ENCODE measurements at places on chromosomes 12 and 14.

DNA sequence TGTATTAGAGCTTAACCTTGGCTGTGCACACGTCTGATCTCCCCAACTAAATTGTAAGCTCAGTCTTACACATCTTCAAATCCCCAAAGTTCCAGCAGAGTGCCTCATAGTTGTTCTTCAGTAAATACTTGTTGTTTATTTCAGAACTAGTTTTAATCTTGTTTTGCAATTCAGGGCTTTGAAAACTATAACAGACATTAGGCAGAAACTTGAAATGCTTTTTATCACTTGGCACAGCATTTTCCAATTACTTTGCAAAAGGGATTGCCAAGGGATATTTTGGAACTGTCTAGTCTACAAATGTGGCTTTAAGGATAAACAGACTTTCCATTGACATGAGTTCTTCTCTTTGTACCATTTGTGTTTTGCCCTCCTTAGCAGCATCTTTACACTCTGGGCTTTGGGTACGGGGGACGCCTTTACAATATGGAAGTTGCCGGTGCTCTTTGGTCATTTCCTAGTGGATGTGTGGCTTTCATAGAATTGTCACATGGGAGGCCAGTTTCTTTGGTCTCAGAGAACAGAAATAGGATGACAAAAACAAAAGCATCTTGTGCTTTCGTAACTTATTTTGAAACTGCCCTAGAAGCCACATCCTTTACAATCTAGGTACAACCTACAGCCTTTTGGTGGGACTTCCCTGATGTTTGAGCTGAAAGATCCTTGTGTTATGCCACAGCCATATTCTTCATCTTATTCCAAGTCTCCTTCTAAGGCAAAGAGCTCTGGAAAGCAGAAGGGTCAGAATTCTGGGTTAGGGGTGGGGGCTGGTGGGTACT is 96.9 kb downstream of the NPAS3 start:
- DNase-seq, result no peak

DNA sequence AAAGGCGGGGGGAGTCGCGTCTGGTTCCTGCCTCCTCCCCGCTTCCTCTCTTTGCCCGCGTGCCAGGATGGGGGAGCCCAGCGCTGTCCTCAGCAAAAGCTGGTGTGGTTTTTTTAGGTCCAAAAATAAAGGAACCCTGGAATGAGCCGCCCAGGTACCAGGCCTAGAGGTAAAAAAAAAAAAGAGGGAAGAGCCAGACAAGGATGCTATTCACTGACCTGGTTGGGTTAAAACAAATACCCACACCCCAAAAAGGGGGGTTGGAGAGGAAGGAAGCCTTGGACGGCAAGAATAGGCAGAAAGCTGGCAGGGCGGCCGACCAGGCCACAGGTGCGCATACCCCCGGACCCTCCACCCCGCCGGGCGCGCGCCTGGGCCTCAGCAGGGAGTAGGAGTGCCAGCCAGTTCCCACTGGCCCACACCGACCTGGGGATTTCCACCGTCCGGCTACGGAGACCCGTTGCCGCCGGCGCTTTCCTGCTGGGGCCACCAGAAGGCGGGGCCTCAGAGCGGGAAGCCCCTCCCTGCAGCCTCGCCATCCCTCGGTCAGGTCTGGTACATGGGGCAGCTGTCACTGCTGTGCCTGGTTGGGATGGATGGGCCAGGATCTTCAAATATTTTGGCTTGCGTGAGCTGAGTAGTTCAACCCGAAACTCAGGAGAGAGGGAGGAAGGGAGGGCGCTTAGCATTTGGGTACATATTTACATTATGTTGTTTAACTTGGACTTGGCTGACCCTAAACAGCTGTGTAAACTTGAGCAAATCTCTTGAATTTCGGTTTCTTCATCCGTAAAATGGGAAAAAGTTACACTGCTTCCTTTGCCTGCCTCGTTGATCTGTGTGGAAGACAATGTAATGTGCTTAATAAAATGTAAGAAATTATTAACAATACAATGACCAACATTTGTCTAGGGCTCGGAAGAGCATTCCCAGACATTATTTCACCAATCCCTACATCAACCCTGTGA is 5.4 kb upstream of the IRF2BPL start:
- peak; percentile 79 for DNase-seq

- no peak for DNase-seq
These were observed 18.4 kb upstream of the PRPF39 start for GRCh38 chr14:45065540-45065939.

DNA sequence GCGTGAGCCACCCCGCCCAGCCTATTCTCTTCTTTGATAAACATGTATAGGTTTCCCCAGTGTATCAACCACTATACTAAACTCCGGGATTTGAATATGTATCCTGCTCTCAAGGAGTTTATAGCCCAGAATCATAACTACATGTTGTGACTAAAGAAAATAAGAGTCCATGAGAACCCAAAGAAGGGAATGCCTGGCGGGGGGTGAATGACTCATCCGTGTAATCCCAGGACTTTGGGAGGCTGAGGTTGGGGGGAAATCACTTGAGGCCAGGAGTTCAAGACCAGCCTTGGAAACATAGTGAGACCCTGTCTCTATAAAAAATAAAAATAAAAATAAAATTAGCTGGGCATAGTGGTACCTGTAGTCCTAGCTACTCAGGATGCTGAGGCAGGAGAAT is 57.2 kb downstream of the SIX6 start:
- no peak for DNase-seq

- no peak for DNase-seq
These were observed 56.4 kb downstream of the FZD10 start for GRCh38 chr12:130218682-130219081.

GRCh38 chr12:65449400-65449799 is 170.9 kb downstream of the MSRB3 start:
- no peak for DNase-seq

Data from kidney glomerular epithelial cell (primary cell).